ENCODE measurements at places on chromosomes 4 and X.

DNA sequence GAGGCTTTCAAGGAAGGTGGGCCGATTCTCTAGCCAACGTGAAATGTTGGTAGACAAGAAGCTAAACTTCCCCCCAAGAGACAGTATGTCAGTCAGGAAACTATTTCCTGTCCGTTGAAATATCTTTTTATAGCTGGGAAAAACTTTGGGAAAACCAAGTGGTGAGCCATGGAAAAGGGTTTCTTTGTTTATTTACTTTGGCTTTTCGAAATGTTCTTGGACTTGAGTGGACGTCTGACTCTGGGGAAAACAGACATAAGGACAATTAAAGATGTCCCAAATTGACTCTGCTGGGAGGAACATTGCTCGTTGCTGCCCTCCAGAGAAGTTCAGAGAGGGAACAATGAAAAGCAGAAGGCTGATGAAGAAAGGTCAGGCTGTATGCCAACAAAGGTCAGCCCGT lies 295.4 kb downstream of the RAPGEF2 start:
- no peak for DNase-seq

- no peak for DNase-seq
These were observed 223.5 kb downstream of the APBB2 start for GRCh38 chr4:40990899-40991265.

DNA sequence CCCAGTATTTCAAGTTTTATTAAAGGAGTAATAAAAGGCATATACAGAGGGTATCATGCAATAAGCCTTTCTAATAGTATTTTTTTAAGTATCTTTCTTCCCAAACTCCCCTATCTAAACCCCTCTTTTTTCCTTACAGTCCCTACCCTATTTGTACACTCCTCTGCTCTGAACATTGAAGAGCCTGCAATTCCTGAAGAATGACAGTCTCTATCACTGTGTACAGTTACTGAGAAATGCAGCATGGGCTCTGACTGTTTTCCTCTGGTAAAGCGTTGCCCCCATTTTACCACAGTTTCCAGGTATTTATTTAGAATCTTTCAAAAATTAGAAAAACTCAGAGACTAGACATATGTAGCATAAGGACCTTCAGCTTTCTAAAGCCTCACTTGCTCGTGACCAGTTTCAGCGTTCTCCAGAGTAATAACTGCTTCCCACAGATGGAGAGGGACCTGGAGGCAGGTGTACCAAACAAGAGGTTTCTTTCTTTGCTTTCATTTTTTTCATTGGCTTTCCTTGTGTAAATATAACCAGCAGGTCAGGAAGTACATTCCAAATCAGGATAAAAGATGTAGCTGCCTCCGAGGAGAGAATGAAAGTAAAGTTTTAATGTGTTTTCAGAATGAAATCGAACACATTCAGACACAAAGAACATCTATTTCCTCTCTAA lies 230.8 kb downstream of the CFAP299 start:
- DNase-seq = no peak

DNA sequence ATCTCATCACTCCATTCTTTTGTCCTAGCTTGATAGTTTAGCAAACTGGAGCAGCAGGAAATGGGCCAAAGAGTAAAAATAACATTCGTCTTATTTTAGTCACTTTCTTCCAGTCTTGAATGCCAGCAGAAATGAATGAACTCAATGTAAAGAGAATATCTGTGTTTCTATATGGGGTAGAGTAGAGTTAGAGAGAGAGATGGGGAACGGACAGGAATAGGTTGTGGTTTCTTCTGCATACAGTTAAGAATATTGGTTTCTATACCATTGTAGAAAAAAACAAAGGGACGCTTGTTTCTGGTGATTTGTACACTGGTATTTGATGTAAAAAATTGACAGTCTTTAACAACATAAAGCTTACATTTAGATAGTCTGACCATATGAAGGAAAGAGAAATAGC lies 8.9 kb downstream of the GPR174 start:
- no peak for DNase-seq

GRCh38 chr4:138898282-138898681 lies 117.3 kb upstream of the NOCT start:
- no peak for DNase-seq

- no peak for DNase-seq
These were observed 92.6 kb upstream of the NLRP2B start for GRCh38 chrX:57772637-57773036.

DNA sequence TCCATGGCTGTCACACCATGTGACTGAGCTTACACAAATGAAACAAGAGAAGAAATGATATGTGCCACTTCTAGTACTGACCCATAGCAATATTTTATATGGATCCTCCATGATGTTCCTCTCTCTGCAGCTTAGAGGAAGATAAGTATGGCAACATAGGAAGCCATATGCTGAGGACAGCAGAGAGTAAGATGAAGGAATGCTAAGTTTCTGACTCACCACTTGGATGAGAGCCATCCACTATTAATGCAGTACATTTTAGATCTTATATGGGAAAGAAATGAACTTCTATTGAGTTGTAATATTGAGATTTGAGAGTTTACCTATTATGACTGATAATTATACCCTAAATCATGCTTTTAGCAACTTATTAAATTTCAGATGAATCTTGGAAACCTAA lies 386.9 kb upstream of the MAOA start:
- no peak for DNase-seq

GRCh38 chr4:26959654-26960047 lies 99.0 kb downstream of the STIM2 start:
- DNase-seq = no peak

- no peak for DNase-seq
These were observed 224.8 kb upstream of the EDA2R start for GRCh38 chrX:66863721-66864120.

GRCh38 chrX:41556958-41557357 lies 109.8 kb downstream of the NYX start:
- DNase-seq = no peak

GRCh38 chr4:145644699-145645098 lies 25.5 kb downstream of the MMAA start:
- no peak for DNase-seq

- no peak for DNase-seq
These were observed 42.8 kb downstream of the AREG start for GRCh38 chr4:74487771-74488170.

DNA sequence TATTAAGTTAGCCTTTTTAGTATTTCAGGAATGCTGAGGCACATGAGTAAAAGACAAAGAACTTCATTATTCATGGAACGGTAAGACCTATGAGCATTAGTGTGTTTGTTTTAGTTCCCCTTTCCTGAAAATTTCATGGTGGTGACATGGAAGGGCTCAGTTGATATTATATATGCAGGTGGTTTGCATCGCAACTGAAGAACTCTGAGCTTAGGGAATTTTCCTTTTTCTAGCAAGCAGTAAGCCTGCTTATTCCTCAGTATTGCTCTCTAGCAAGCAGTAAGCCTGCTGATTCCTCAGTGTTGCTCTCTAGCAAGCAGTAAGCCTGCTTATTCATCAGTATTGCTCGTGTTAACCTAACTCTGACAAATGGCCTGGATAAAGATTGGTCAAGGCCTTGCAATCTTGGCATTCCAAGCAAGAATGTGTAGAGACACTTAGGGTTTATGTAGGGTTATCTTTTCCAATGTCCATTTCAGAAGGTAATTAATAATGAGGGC lies 37.7 kb upstream of the MAGEB18 start:
- no peak for DNase-seq

- no peak for DNase-seq
These were observed 45.2 kb upstream of the ENPP6 start for GRCh38 chr4:184262901-184263300.

DNA sequence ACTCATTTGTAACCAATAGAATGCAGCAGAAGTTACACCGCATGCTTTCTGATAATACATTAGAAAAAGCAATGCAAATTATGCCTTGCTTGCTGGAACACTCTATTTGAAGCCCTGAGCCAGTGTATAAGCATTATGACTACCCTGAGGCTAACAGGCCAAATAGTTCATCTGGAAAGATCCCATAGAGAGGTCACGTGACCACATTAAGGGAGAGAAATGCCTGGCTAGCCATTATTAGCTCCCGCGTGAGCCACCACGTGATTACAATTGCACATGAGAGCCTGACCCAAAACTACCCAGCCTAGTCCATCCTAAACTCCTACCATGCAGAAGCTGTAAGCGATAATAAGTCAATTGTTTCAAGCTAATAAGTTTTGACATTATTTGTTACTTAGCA lies 472.9 kb upstream of the GALNTL6 start:
- no peak for DNase-seq

GRCh38 chr4:37679301-37679700 lies 6.9 kb downstream of the RELL1 start:
- DNase-seq = no peak

- DNase-seq = no peak
These were observed 122.9 kb downstream of the PPA2 start for GRCh38 chr4:105350859-105351490.

Measured in stimulated activated CD8-positive, alpha-beta memory T cell treated with anti-CD3 and anti-CD28 coated beads, Interleukin-4, amount 100 ng/mL, for 1 hour (primary cell).